ENCODE measurements at places on chromosomes 5 and 9.

GRCh38 chr5:9932770-9933169, 302.6 kb upstream of the TAS2R1 start:
- no peak for DNase-seq

GRCh38 chr5:91528831-91529230, 145.7 kb upstream of the ARRDC3 start:
- no peak for DNase-seq

GRCh38 chr9:99557816-99558215, 263.9 kb upstream of the NR4A3 start:
- no peak for DNase-seq

DNA sequence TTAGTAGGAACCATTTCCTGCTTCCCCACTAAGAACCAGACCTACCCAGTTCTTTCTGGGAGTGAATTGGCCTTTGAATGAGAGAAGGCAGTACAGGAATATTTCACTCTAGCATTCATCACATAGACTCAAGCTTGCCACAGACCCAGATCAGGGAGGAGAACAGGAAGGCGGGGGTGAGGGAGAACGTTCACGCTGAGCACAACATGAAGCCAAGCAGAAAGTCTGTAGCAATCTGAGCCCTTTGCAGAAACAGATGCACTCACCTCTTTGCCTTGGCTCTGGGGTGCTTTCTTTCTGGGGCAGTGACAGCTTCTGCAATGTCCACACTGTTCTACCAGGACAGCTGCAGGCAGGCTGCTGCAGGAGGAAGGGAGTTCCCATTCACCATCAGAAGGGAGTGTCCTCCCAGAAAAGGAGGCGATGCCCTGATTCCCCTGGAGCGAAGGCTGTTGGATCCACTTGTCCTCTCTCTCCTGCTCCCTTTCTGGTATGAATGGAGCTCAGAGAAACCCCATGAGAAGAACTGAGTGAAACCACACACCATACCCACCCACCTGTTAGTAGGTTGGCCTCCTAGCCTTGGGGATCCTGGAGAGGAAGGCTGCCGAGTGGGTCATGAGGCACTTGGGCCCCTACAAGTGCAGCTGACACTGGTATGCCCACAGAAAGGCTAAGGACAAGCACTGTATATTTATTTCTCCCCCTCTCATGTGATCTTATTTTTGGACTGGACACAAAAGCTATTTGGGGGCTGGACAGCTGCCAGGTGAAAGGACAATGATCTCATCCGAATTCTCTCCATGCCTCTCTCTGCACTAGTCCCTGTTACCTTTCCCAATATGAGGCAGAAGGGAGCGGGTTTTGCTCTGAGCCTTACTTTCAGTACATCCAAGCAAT, 11.7 kb upstream of the FGF1 start:
- DNase-seq: no peak

DNA sequence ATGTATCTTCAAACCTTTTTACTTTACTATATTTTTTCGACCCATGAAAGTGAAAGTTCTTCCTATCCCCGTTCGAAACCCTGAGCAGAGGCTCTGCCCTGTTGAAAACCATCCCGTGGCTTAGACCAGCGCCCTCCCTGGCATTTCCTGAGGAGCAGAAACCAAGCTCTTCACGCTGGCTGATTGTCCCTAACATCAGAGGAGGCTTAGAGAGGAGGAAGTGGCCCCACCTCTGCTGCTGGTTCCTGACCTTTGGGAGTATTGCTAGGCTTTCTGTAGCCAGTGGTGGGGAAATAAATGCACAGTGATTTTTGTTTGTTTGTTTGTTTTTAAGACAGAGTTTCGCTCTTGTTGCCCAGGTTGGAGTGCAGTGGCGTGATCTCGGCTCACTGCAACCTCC, 4.2 kb upstream of the PTGES start:
- DNase-seq: no peak

DNA sequence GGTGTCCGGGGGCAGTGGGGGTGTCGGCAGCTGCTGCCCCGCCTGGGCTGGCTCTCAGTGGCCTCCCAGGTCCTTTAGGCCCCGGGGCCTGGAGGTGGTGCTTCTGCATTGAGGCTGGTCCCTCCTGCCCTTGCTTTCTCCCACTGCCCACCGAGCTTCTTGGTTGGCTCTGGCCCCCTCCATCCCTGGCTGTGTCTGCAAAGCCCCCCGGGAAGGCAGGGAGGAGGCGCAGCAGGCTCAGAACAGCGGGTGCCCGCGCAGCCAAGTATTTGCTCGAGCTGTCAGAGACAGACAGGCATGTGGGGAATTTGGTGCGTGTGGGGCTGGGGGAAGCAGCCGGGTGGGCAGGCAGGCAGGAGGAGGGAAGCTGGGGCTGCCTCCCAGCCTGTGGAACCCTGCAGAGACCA, 11.5 kb downstream of the CXXC5 start:
- no peak for DNase-seq

DNA sequence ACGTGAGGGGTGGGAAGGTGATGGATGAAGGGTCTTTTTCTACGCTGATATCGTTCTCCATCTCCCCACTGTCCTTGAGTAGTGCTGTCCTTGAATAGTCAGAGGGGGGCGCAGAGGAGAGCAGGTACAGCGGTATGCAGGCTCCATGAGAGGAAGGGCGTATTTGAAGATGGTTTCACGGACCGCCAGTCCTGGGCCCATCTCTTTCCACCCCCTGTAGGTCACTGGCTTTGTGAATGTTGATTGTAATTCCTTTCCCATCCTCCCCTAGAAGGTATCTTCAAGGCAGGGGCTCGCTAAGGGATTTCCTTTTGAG, 40.8 kb upstream of the DAB2IP start:
- DNase-seq: no peak

- DNase-seq: no peak
Measured at GRCh38 chr5:111063709-111064322, 7.7 kb upstream of the TSLP start.

- DNase-seq: peak; percentile 60
Measured at GRCh38 chr9:91978740-91979414, 28.8 kb upstream of the ROR2 start.

DNA sequence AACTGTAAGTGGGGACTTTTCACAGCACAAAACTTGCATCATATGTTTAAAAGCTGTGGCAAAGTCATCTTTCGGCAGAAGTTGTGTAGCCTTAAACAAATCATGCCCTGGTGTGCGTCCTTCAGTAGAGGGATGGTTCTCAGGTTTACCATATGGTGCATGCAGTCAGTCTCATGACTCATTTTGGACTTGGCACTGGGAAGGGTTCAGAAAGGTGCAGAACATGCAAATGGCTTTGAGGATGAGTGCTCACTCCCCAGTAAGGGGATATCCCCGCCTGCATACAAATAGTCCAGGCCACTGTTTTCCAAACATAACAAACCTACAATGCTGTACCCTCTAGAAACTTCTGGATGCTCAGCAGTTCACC, 260.3 kb downstream of the NDUFS4 start:
- DNase-seq: no peak

DNA sequence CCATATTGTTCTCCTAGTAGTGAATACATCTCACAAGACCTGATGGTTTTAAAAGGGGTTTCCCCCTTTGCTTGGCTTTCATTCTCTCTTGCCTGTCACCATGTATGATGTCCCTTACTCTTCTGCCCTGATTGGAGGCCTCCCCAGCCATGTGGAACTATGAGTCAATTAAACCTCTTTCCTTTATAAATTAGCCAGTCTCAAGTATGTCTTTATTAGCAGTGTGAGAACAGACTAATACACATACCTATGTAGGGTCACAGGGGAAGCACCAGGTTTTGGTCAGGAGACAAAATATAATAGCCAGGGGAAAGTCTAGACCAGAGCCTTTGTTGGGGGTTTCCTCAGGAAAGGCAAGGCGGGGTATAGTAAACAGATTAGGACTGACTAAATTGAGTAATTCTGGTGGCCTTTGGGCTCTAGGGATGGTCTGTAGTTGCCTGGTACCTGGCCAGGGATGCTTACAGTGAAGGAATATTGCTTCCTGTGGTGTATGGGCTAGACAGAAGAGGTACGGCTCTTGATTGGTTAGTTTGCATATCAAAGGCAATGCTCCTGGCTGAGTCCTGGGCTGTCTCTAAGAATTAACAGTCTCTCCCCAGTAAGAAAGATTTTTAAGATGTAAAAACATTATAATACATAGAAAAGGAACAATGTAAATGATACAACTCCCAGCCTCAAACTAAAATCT, 254.5 kb downstream of the ELAVL2 start:
- DNase-seq: no peak

DNA sequence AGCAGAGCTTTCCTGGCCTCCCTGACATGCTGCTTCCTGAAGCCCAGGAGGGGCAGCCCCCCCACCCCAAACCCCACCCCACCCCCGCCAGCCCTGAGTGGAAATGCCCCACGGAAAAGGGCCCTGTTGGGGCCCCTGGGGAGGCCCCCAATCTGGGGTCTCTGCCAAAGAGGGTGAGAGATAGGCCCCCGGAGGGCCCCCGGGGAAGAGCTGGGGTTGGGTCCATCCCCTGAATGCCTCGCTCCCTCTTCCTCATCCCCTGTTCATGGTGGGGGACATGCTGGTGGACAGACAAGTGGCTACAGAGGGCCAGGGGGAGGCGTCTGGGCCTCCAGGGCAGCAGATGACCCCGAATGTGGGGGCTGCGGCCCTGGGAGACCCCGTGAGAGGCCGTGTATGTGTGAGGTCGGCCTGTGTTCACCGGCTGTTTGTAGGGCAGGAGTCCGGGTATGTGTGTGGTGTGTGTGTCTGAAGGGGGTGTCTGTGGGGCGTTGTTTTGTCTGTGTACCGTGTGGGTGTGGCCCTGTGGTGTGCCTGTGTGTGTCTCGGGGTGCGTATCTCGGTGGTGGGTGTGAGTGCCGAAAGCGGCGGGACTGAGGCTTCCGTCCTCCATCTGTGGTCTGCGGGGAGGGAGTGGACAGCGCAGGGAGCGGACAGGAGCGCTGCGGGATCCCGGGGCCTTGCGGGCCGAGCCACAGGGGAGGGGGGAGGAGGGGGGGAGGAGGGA, 11.3 kb downstream of the C9orf50 start:
- peak; percentile 43 for DNase-seq

- peak; percentile 49 for DNase-seq
Measured at GRCh38 chr9:130539420-130540223, 39.8 kb upstream of the FUBP3 start.

DNA sequence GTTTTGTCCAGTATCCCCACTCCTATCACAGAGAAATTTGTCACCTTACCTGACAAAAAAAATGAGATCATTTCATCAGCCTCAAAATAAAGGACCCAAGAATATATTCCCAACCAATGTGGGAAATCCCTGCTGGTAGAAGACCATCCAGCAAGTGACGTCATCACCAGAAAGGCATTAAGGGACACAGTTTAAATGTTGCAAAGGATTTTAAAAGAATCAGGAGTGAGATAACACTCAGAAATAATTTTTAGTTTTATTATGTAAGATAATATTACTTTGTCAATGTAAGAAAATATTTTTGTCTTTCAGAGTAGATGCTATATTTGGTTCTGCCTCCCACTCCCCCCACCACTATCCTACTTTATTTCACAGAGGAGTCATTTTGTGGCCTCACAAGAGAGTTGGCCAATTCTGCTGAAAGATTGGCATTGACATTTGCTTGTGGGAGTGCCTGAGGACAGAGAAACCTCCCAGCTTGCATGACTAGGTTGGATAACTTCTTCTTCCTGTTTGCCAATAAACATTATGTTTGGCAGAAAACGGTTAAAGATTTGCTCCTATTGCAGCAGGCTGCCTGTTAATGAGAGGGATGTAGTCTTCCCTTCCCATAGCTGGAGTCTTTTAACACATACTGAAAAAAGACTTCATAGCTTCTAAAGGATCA, 288.6 kb upstream of the DAB2 start:
- no peak for DNase-seq

- DNase-seq: no peak
Measured at GRCh38 chr9:34771007-34771406, 61.1 kb upstream of the CCL21 start.

DNA sequence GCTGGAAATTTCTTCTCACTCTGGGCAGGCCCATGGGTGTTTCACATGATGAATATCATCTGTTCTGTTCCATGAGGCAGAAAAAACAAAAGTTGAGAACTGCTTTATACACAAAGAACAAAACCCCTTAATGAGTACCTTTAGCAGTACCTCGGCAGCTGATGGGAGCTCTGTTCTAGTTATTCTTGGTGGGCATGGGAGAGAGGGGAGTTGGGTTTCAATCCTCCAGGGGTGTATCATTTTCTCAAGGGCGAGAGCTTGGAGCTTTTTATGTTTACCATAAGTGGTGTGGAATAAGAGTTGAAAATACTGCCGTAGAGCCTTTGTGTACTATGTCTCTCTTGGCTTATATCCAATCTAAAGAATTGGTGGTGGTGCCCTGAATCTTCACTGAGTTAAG, 103.3 kb upstream of the ZNF608 start:
- DNase-seq: no peak

DNA sequence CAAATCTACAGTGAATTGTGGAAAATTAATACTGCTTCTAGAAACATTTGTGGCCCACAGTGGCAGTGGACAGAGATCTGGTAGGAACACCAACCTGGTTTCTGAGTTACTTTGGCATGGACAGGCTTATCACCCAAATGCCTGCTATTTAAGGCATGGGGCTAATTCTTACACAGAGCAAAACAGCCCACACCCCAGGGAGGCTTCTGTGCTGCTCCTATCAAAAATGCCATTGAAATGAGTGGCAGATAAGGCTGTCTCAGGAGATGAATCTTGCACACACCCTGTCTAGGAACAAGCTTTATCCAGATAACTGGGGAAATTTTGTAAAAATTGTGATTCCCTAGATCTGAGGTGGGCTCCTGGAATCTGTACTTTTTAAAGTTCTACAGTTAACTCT, 307.1 kb downstream of the TLE1 start:
- no peak for DNase-seq

- DNase-seq: peak; percentile 63
Measured at GRCh38 chr5:159106569-159107282, 7.0 kb upstream of the EBF1 start.

GRCh38 chr5:1511651-1512540, 11.9 kb downstream of the LPCAT1 start:
- no peak for DNase-seq

DNA sequence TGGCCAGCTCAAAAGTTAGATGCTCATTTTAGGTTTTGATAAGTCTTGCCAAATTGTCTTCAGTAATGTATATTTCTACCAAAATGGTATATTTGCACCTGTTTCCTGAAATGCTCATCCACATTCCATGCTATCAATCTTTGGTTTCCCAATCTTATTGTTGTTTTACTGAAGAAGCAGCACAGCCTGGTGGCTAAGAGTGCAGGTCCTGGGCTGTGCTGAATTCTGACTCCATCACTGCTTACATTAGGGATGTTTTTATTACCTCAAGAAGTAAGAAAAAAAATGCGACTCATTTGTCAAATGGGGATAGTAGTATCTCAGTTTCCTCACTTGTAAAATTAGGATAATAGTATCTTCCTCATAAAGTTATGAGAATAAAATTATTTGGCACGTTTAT, 13.6 kb upstream of the S100Z start:
- no peak for DNase-seq

- no peak for DNase-seq
Measured at GRCh38 chr5:149030838-149031397, 31.9 kb downstream of the SH3TC2 start.

- no peak for DNase-seq
Measured at GRCh38 chr9:34656992-34657391, 5.0 kb downstream of the IL11RA start.

GRCh38 chr5:163503106-163504078, 2.0 kb upstream of the MAT2B start:
- DNase-seq: peak; percentile 90
